Neuronal stem cell (in vitro differentiated cells): ENCODE measurements at places on chromosomes 2 and 18.

GRCh38 chr2:143802871-143803650, 673.8 kb downstream of the ARHGAP15 start:
- DNase-seq = no peak

DNA sequence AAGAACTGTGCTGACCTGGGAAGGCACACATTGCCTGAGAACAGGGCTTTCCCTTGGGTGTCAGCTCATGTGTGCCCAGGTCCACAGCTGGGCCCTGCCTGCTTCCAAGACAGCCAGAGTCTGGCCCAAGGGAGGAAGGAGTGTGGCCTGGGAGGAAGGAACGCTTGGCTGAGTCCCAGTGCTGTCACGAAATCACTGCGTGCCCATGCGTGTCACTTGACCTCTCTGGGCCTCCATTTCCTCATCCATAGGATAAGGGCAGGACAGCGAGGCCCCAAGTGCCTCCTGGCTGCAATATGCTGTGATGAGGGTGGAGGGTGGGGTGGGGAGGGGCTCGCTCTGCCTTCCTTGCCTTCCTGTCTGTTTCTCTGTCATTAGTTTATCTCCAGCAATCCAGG, 642 bp upstream of the KCNK3 start:
- no peak for DNase-seq

GRCh38 chr2:70443726-70444125, 109.9 kb downstream of the TGFA start:
- no peak for DNase-seq

GRCh38 chr2:127041259-127041970, 65.5 kb downstream of the BIN1 start:
- DNase-seq = no peak

DNA sequence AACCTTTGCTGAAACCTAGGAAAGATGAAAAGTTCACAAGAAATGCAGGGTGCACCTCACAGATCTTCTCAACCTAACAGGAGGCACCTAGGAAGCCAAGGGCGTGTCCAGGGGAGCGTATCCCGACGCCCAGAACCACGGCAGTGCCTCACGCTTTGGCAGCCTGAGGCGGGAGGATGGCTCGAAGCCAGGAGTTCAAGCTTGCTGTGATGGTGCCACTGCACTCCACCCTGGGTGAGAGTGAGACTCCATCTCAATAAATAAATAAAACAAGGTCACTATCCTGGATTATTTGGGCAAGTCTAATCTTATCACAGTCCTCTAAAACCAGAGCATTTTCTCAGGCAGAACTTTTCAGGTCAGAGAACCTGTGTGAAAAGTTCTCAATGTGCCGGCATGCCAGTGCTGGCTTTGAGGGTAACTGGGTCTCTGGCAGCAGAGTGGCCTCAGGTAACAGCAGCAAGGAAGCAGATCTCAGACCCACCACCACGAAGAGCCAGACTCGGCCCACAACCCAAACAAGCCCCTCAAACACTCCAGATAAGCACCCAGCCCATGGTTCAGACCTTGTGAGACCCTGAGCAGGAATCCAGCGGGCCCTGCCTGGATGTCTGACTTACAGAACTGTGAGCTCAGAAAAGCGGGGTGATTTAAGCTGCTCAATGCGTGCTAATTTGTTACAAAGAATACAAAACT, 11.7 kb downstream of the HSBP1L1 start:
- no peak for DNase-seq

DNA sequence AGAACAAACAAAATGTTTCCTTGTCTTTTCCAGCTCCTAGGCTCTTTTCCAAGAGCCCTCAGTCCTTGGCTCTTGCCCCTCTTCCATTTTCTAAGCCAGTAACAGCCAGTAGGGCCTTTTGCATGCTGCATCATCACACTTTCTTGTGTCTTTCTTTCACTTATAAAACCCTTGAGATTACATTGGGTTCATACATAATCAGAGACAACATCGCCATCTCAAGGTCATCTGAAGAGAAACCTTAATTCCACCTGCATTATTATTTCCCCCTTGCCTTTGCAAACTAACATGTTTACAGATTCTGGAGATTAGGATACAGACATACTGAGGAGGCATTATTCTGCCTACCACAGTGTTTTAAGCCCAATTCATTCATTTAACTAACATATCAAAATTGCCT, 697.3 kb downstream of the TRIB2 start:
- DNase-seq = no peak

GRCh38 chr2:59630789-59631188, 922.7 kb downstream of the BCL11A start:
- no peak for DNase-seq

- no peak for DNase-seq
These were observed 275.0 kb upstream of the NXPH2 start for GRCh38 chr2:139055202-139055601.

DNA sequence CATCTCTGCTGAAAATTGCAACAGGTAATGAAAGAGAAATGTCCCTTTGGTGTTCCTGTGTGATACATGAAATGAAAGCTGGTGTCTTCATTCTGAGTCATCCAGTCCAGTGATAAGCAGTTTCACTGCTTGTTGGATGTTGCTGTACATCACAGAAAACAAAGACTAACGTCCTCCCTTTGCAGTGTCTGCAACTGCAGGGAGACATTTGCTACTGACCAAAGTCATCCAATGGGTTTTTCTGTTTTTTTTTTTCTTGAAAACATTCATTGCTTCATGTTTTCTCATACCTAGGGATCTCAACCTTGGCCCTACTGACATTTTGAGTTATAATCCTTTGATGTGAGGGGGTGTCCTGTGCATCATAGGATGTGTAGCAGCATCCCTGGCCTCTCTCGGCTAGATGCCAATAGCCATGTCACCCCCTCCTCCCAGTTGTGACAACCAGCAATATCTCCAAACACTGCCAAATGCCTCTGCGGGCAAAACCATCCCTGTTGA, 63.6 kb upstream of the FZD5 start:
- DNase-seq = no peak

- DNase-seq = no peak
These were observed 361.7 kb downstream of the TMEM182 start for GRCh38 chr2:103123516-103123915.

GRCh38 chr2:152415231-152415642, 80.3 kb downstream of the FMNL2 start:
- no peak for DNase-seq

DNA sequence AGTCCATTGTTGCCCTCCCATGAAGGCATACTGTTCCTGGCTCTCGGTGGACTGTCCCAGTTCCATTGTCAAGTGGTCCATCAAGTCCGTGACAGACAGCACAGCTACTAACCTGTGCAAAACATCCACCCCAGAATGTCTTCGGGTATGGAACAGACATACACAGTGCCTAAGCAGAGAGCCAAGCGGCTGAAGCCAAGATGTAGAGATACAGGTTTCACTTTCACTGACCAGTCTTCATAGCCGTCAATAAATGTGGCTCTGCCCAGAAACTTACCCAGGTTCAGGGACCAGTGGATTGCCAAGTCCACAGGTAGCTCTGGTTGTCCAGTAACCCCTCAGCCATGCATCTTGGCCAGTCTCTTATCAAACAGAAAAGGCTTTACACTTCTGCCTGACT, 10.7 kb upstream of the PAPOLG start:
- no peak for DNase-seq
